ENCODE measurements at places on chromosomes 7 and 10. TPM values are rescaled to one million over a fixed set of nuclear protein-coding genes. Genes with fewer than 3 reads are reported as not detected.

AEBP1 gene
- 8.9 TPM for total RNA-seq

TRIM50 gene
- not detected for total RNA-seq

AKR1C4 gene
- not detected for total RNA-seq

PIK3AP1 gene
- total RNA-seq = 0.33 TPM

TAS2R41 gene
- not detected for total RNA-seq
